ENCODE measurements at places on chromosomes 12 and 14. TPM values are rescaled to one million over a fixed set of nuclear protein-coding genes. Genes with fewer than 3 reads are reported as not detected.

Gene PCNX1
- 5.2 TPM for polyA plus RNA-seq

Gene TGM1
- polyA plus RNA-seq = 0.86 TPM

Gene NDRG2
- polyA plus RNA-seq = 762 TPM

Gene KRT82
- not detected for polyA plus RNA-seq

Gene KRT2
- not detected for polyA plus RNA-seq

Gene VIPAS39
- 15.2 TPM for polyA plus RNA-seq

Gene CDK2
- 5.1 TPM for polyA plus RNA-seq

Gene ART4
- polyA plus RNA-seq = 0.17 TPM

- no peak for DNase-seq
Observed at GRCh38 chr12:104469523-104469922, 12.8 kb downstream of the CHST11 start.

DNA sequence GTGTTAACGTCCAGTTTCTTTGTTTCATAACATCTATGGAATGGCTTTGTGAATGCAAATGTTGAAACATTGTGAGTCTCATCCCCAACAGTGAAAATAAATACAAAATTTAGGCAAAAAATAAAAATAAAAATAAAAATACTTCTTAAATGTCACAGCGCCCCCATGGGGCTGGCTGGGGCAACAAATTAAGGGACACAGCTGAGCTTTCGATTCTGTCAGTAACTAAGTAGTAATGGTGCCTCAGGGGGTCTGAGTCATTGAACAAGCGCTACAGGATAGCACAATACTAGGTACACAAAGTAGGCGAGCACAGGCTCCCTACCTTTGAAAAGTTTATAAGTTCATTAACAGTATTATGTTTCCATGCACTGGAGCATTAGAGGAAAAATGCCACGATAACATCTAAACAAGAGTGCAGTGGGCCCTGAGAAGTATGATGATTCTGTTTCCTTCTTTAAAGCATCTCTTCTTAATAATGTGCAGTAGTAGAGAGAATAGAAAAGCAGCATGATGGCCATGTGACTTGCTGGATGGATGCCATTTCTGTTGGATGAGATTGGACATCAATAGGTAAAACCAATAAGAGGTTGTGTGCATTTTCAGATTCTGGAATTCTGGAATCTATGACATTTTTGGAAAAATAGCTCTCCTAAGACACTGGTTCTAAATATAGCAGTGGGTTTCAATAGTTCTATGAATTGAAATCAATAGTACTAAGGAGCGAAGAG, 667.2 kb downstream of the DIO2 start:
- DNase-seq = no peak

- DNase-seq = no peak
Observed at GRCh38 chr12:118541071-118541470, 164.7 kb downstream of the SUDS3 start.

DNA sequence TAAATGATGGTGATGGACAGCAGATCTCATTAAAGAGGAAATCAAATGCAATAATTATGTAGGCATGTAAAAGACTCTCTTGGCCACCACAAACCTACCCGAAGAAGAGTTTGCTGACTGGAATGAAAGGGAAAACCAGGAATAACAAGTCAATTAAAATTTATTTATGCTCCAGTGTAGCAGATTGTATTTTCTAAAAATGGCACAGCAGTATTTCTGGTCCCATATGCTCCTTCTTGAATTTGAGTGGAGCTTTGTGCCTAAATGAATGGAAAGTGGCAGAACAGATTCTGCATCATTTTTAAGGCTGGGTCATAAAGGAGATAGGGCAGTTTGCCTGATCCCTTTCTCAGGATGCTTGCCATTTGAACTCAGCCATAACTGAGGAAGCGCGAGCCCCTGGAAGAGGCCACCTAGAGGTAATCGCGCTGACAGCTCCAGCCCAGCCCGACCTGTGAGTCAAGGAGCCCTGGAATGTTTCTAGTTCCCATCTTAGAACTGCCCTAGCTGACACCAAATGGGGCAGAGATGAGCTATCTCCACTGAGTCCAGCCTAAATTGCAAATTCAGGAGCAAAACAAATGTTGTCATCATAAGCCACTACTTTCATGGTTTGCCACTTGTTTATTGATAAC, 229.2 kb upstream of the TMTC1 start:
- DNase-seq = no peak

- no peak for DNase-seq
Observed at GRCh38 chr14:70391493-70392391, 25.1 kb downstream of the SYNJ2BP start.

Measured in psoas muscle (tissue), 8 donors.